ENCODE measurements at places on chromosomes 12 and 14. TPM values are rescaled to one million over a fixed set of nuclear protein-coding genes. Genes with fewer than 3 reads are reported as not detected.

The SLC8B1 gene
- total RNA-seq = 15.6 TPM

The C12orf76 gene
- 15.4 TPM for total RNA-seq

The PROX2 gene
- total RNA-seq = not detected

The IFNG-AS1 gene
- not detected for total RNA-seq

The KRT74 gene
- total RNA-seq = not detected

The NYNRIN gene
- 3.3 TPM for total RNA-seq

The FOXN3 gene
- total RNA-seq = 26.0 TPM

The SOX5 gene
- under 0.01 TPM for total RNA-seq

The CCDC196 gene
- not detected for total RNA-seq

The SMIM41 gene
- total RNA-seq = under 0.01 TPM

The MUCL1 gene
- total RNA-seq = not detected

The C14orf132 gene
- total RNA-seq = 5.2 TPM

The ZBTB25 gene
- 3.1 TPM for total RNA-seq

The KRT82 gene
- total RNA-seq = not detected

The NAV3 gene
- total RNA-seq = 2.3 TPM

All from dermis microvascular lymphatic vessel endothelial cell (primary cell).